ENCODE measurements at places on chromosomes 7 and 10.
A peak's percentile ranks its signal among the peaks of the same experiment; 100 is the strongest.

DNA sequence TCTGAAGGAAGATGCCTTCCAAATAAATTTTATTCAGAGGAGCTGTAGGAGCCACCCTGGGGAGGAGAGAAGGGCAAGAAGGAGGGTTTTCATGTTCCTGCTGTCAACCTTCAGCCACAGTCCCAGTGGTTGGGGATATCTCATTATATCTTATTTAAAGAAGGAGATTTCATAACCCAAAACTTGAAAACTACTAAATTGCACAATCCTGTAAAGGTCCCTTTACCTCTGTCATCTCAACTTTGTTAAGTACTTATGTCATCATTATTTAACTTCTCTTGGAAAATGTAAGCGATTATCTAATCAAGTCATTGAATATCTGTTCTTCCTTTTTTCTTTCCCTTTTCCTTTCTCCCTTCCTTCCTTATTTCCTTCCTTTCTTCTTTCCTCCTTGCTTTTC lies 794.5 kb upstream of the IGFBP3 start:
- DNase-seq, result no peak

- DNase-seq, result no peak
Observed at GRCh38 chr10:130336617-130337304, 200.6 kb downstream of the GLRX3 start.

GRCh38 chr10:69576334-69577011 lies 3.3 kb upstream of the NEUROG3 start:
- DNase-seq, result no peak

GRCh38 chr7:112886208-112886607 lies 96.0 kb upstream of the TMEM168 start:
- no peak for DNase-seq

DNA sequence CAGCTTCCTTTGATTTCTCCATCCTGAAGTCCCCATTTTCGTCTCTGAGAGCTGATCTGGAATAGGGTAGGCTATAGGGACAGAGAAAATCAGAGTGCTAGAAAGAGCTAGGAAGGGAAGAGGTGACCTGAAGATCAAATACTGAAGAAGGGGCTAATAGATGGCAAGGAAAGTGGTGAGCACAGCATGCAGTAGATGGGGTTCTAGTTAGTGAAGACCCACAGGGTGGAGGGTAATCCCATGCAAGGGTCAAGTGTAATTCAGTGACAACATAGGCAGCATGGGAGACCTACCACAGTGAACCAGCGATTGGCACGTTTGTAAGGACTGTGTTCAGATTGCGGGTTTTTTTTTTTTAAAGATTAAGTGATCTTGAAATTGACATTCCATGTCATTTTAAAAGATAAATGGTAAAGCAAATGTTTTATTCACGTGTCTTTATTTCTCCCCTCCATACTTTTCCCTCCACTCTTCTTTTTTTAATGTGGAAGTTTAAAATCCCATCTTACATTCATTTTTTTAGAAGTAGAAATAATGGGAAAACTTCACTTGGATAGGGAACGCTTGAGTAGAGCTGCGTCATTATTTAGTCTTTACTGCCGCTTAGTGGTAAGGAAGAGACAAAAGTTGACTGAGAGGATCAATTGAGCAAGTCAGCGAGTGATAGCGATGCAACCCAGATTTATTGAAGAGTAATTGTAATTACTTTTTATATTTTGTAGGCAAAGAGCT lies 21.0 kb upstream of the ABI1 start:
- DNase-seq, result peak; percentile 47

All from iPS DF 19.7 (cell line).